A549 treated with RU486 at 1 μM for 4 hours (cell line): ENCODE measurements at places on chromosomes 5 and 9. TPM values are rescaled to one million over a fixed set of nuclear protein-coding genes. Genes with fewer than 3 reads are reported as not detected.

Gene PCDHGA7
- total RNA-seq: 0.67 to 1.1 TPM (median 0.88 TPM) in 5 replicates

Gene KCNIP1
- total RNA-seq: not detected in 5 replicates

Gene BTNL9
- total RNA-seq: 0.57 to 1.3 TPM (median 0.74 TPM) in 5 replicates

Gene NCS1
- 33.8 to 56.4 TPM (median 45.8 TPM) in 5 replicates for total RNA-seq

Gene CCNI2
- 0.07 to 0.26 TPM (median 0.14 TPM) in 5 replicates for total RNA-seq

Gene CTXN3
- not detected in 5 replicates for total RNA-seq

Gene CSF1R
- 0.05 to 0.33 TPM (median 0.21 TPM) in 4 of 5 replicates, not detected in the other for total RNA-seq

Gene ARHGEF37
- total RNA-seq: 0.65 to 0.84 TPM (median 0.83 TPM) in 5 replicates

Gene ZNF367
- 3.3 to 7.3 TPM (median 6.4 TPM) in 5 replicates for total RNA-seq

Gene OSMR
- total RNA-seq: 47.6 to 80.4 TPM (median 77.8 TPM) in 5 replicates

Gene HAPLN1
- not detected in 5 replicates for total RNA-seq

Gene CCDC171
- total RNA-seq: 0.15 to 0.51 TPM (median 0.44 TPM) in 5 replicates

Gene SPINK6
- total RNA-seq: 0.31 to 0.52 TPM (median 0.37 TPM) in 4 of 5 replicates, not detected in the other

Gene SLC6A7
- 0.03 TPM in 3 of 5 replicates, not detected in the others for total RNA-seq

Gene UBE2QL1
- 0.10 to 0.18 TPM (median 0.15 TPM) in 5 replicates for total RNA-seq

Gene ANKRD31
- total RNA-seq: 0.05 to 0.07 TPM (median 0.06 TPM) in 4 of 5 replicates, not detected in the other

Gene IFNA21
- not detected in 5 replicates for total RNA-seq

Gene RPL7A
- total RNA-seq: 3,299 to 3,689 TPM (median 3,392 TPM) in 5 replicates

Gene ECSCR
- not detected in 5 replicates for total RNA-seq

Gene TNFSF8
- total RNA-seq: 0.22 TPM in 1 of 5 replicates, not detected in the others

Gene RASGRF2
- 1.8 to 2.5 TPM (median 2.1 TPM) in 5 replicates for total RNA-seq

Gene ZDHHC11
- total RNA-seq: 10.0 to 18.7 TPM (median 16.9 TPM) in 5 replicates

Gene TRPM6
- 1.3 to 1.8 TPM (median 1.4 TPM) in 5 replicates for total RNA-seq

Gene CCL21
- total RNA-seq: not detected in 5 replicates

Gene CDKN2AIPNL
- total RNA-seq: 36.9 to 47.1 TPM (median 42.6 TPM) in 5 replicates

Gene ZNF474
- total RNA-seq: 0.15 to 0.32 TPM (median 0.21 TPM) in 5 replicates

Gene PHF2
- 11.6 to 18.5 TPM (median 17.0 TPM) in 5 replicates for total RNA-seq

Gene EHMT1
- total RNA-seq: 35.7 to 43.9 TPM (median 40.5 TPM) in 5 replicates

Gene PCDHAC2
- total RNA-seq: 2.4 to 6.1 TPM (median 2.8 TPM) in 5 replicates

Gene PCSK1
- 0.35 to 0.97 TPM (median 0.67 TPM) in 5 replicates for total RNA-seq

Gene CYSTM1
- total RNA-seq: 151 to 227 TPM (median 171 TPM) in 5 replicates

Gene ADGRD2
- total RNA-seq: not detected in 5 replicates

Gene ALDH1A1
- 4,031 to 6,339 TPM (median 5,381 TPM) in 5 replicates for total RNA-seq

Gene OCLN
- 11.7 to 18.6 TPM (median 12.4 TPM) in 5 replicates for total RNA-seq

Gene FCHO2
- total RNA-seq: 8.6 to 13.9 TPM (median 11.4 TPM) in 5 replicates

Gene AGXT2
- not detected in 5 replicates for total RNA-seq

Gene SIL1
- 23.7 to 29.1 TPM (median 24.3 TPM) in 5 replicates for total RNA-seq

Gene TUSC1
- 4.7 to 8.9 TPM (median 8.7 TPM) in 5 replicates for total RNA-seq

Gene PFN3
- not detected in 5 replicates for total RNA-seq

Gene PLPPR1
- total RNA-seq: not detected in 5 replicates

Gene CORO2A
- 0.35 to 0.69 TPM (median 0.53 TPM) in 5 replicates for total RNA-seq

Gene C7
- total RNA-seq: not detected in 5 replicates

Gene LHFPL2
- total RNA-seq: 39.0 to 60.7 TPM (median 56.2 TPM) in 5 replicates

Gene PCAT7
- total RNA-seq: 0.46 to 1.2 TPM (median 0.80 TPM) in 5 replicates

Gene TMEM267
- 8.5 to 23.4 TPM (median 20.4 TPM) in 5 replicates for total RNA-seq

Gene DPYSL3
- total RNA-seq: 15.9 to 19.9 TPM (median 16.9 TPM) in 5 replicates

Gene LCN12
- total RNA-seq: 0.61 to 1.6 TPM (median 0.86 TPM) in 5 replicates

Gene TOR4A
- 18.6 to 30.7 TPM (median 27.4 TPM) in 5 replicates for total RNA-seq

Gene CTSV
- 10.4 to 14.9 TPM (median 12.9 TPM) in 5 replicates for total RNA-seq

Gene KLF4
- total RNA-seq: 14.5 to 18.1 TPM (median 17.0 TPM) in 5 replicates

Gene COL5A1
- 28.6 to 57.4 TPM (median 47.8 TPM) in 5 replicates for total RNA-seq

Gene IL13
- total RNA-seq: 0.07 to 0.24 TPM in 2 of 5 replicates, not detected in the others

Gene GPRIN1
- total RNA-seq: 7.3 to 10.2 TPM (median 8.8 TPM) in 5 replicates

Gene GABBR2
- 0.08 to 0.49 TPM (median 0.15 TPM) in 5 replicates for total RNA-seq

Gene KIF4B
- 0.02 to 0.06 TPM in 2 of 5 replicates, not detected in the others for total RNA-seq

Gene SPATA31D4
- total RNA-seq: not detected in 5 replicates

Gene BRINP1
- total RNA-seq: 0.15 to 0.31 TPM (median 0.25 TPM) in 5 replicates

Gene TESK1
- total RNA-seq: 18.3 to 28.1 TPM (median 22.9 TPM) in 5 replicates
